ENCODE measurements at places on chromosomes 16 and 17.

DNA sequence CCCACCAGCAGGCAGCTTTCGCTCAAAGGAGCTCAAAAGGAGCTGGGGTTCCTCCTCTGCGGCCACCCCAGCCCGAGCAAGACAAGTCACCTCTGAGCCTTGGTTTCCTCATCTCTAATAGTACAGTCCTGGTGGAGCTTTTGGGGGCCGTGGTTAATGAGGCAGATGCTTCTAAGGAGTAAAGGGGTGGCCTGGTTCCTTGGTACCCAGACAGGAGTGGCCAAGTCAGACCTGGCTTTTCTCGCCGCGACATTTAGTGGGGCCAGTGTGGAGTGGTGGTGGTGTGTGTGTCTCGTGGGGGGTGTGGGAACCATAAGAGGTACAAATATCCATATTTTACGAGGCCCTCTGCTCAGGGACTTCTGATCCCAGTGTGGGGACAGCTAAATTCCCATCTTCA is 6.7 kb downstream of the FOXF1 start:
- no peak for DNase-seq

- no peak for DNase-seq
Observed at GRCh38 chr17:14398766-14399165, 97.9 kb downstream of the HS3ST3B1 start.

DNA sequence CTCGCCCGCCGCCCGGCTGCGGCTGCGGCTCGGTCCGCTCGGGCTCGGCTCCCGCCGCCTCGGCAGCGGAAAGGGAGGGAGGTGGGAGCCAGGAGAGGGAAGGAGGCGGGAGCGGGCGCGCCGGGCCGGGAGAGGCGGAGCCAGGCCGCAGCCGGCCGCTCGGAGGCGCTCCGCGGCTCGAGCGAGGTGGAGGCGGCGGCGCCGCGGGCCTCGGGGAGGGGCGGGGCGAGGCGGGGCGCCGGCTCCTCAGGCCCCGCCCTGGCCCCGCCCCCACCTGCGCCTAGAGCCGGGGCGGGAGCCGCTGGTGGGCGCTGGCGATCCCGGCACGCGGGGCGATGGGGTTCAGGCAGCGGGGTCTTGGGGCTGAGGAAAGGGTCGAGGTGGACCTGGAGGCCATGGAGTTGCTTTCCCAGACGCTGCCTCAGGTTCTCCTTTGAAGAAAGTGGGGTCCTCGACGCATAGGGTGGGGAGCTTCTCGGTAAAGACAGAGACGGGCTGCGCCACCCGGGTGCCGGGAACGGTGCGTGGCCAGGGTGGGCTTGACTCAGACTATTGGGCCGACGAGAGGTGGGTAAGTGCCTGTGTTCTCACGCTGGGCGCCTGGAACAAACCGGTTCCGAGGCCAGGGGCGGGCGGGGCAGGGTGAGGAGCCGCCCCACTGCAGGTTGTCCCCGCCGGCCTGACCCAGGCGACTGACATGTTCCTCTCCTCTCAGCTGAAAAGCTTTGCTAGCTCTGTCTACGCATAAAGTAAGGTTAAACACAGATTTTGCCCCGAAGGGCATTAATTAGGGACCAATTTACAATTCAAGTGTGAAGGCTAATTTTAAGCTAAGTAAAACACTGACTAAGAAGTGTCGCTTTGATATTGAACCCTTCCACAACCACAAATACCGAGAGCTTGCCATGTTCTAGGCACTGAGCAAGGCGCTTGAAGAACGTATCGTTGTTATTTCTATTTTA is at the start of gene CMTM4:
TSS of gene CMTM4 (minus strand) at position 75 of the 962 bp plus-strand sequence. CDS start 218 bp downstream, outside the sequence.
- peak; percentile 87 for DNase-seq

DNA sequence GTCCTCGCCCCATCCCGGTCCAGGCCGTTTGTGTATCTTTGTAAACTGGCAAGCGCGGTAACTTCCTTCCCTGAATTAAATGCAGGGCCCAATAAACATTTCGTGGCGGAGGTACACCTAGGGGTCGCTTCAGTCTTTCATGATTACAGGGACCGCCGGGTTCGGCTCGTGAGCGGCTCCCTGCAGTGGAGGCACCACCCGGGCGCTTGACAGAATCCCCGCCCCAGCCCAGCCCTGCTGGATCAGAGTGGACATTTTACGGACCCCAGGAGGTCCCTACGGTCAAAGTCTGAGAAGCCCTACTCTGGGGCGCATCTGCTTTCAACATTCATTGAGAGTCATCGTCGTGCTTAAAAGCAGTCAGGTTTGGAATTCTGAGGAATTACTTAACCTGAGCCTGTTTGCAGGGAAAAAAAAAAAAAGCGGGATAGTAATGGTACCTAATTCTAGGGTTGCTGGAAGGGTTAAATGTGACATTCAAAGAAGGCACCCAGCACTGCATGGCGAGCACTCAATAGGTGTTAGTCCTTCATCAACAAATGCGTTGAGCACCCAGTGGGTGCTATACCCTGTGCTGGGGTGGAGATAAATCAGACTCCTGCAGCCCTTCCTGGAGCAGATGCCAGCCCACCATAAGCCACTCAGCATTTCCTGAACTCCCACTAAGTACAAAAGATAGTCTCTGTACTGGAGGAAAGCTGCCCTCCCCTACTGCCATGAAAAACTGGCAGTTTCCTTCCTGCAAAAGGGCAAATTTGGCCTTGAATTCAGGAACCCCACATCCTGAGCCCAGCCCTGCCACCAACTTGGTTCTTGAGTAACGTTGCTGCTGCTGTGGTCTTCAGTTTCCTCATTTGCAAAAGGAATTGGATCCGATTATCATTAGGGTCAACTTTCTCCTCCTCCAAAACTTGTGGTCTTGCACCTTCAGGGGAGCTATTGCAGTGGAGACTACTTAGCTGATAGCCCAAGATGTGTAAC is 658 bp upstream of the DUSP3 start:
- no peak for DNase-seq

GRCh38 chr17:7887038-7887481 is 1.5 kb upstream of the CHD3 start:
- no peak for DNase-seq

DNA sequence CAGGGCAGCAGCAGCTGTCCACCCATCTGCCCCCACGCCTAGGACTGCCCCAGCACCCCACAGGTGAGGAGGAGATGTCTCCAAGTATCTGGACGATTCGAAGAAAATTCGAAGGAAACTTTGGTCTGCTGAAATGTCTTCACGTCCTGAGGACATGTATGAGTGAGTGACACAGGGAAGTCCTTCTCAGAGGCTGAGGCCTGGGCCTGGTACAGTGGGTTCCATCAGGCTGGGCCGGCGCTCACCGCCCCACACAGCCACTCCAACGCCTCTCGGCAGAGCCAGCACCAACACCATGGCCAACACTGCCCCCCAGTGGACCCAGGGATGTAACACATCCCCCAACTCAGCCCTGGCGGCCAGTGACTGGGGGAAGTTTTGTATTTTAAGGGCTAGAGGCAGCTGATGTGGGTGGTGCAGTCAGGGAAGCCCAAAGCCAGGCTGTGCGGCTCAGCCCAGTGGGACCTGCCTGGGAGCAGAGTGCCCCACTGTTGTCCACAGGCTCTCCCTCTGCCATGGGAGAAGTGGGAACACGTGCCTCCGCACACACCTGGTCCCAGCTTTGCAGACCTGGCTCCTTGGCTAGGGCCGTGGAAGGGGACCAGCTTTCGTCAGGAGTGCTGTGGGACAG is 55.8 kb upstream of the FASN start:
- peak; percentile 87 for DNase-seq

- DNase-seq, result no peak
Observed at GRCh38 chr16:85687651-85688471, 893 bp downstream of the GINS2 start.

DNA sequence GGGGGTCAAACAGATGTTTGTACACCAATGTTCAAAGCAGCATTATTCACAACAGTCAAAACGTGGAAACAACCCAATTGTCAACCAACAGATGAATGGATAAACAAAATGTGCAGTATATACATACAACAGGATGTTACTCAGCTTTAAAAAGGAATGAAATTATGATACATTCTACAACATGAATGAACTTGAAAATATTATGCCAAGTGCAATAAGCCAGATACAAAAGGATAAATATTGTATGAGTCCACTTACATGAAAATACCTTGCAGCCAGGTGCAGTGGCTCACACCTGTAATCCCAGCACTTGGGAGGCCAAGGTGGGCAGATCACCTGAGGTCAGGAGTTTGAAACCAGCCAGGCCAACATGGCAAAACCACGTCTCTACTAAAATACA is 39.9 kb downstream of the UBE2G1 start:
- DNase-seq, result no peak

DNA sequence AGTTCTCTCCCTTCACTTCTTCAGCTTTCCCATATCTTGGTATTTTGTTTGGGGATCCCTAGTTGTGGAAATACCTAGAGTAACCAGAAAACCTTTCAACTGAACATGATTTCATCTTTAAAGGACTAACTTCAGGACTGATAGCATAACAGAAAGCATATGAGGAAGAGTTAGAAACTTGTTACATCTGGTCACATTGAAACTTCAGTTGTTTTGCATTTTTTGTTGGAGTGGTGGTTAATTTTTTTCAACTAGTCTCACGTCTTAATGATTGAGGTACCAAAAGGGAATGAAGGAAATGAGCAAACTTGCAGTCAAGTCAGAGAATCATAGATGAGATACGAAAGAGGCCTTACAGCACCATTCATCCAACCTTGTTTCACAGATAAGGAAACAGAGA is 49.6 kb downstream of the TANGO6 start:
- no peak for DNase-seq

DNA sequence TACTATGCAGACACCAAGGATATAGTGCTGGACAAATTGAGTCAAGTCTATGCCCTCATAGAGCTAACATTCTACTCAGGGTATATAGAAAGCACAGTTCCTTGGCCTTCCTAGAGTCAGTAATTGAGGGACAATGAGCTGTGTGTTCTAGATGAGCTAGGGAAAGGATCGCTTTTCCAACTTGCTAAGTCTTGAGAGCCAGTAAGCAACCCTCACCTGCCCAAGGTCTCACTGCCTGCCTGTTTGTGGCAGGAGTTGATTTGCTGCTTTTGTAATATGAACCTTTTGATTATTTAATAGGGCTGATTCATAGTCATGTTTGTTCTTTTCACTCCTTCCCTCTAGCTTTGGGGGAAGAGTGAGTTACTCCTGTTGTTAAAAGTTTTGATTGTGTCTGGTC is 6.5 kb downstream of the DDX42 start:
- no peak for DNase-seq

DNA sequence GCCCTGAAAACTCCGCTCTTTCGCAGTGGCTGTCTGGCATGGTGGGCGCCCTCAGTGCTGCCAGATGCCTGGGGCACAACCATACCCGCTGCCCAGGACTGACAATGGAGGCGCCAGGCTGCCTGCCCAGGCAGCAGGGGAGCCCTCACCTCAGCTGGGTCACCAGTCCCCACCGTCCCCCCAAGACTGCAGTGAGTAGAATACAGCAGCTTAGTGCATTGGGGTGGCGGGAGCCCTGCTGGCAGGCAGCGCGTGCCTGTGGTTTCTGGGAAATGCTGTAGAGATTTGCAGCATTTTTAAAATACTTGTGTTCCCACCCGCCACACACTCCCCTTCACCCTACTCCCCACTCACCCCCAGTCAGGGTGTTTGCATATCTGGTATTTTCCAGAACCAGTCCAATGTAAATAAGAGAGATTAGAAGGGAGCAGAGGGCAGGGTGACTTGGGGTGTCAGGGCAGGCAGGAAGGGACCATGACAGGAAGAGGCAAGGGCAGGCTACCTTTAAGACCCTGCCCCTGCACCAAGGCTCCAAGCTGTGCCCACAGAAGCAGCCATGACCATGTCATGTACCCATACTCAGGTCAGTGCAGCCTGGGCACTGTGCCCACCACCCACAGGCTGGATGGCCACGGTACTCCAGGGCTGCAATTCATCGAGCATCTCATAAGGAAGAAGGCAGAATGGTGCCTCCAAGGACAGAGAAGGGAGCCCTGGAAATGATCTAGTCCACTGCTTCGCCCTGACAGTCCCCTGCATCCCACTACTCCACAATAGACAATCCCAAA is 21.5 kb downstream of the MYO18A start:
- no peak for DNase-seq
